ENCODE measurements at places on chromosomes 5 and 9.

DNA sequence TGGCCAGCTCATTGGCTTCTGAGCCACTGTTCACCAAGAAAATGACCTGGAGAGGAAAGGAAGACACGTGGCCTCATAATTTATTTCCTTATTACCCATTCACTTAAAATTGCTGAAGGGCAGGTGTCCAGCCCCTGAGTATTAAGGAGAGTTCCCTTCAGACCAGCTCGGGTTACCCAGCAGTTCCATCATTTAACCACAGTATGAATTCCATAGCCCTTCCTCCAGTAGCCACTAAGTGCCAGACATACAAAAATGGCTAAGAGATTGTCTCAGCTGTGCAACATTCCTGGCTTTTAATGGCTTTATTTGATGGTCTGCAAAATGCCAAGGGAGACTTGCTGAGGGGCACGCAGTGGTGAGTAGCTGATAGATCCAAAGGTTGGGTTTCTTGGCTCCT lies 12.5 kb downstream of the AGXT2 start:
- no peak for DNase-seq

DNA sequence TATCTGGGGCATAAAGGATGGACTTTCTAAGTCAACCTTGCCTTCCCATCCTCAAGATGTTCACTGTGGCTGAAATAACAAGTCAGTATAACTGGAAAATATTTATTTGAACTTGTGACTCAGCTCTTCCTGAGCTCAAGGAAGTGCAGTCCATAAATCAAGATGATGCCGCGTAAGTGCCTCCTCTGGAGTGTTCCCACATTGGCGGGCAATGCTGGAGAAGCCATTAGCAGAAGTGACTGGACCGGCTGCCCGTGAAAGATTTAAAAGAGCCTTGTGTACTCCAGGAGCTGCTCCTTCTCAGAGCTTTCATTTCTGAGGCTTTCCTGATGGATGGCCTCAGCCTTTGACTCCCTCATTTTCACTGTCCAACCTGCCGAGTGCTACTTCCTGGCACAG lies 17.4 kb downstream of the TMOD1 start:
- DNase-seq: no peak

GRCh38 chr9:2018162-2018643 lies 3.1 kb downstream of the SMARCA2 start:
- no peak for DNase-seq

DNA sequence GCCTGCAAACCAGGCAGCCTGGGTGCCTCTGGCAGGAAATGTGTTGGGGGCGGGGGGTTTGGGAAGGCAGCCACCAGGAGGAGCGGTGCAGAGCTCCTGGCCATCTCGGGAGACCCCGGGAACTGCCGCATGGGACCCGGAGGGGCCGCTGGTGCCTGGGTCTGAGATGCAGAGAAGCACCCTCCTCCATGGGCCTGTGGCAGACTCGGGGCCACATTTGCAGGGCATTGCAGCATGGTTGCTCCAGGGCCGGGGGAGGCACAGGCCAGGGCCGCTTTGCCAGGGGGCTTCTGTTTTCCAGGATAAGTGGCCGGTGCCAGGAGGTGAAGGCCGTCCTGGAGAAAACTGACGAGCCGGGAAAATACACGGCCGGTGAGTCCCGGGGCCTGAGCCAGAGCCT lies 1.7 kb downstream of the LCN1 start:
- no peak for DNase-seq

DNA sequence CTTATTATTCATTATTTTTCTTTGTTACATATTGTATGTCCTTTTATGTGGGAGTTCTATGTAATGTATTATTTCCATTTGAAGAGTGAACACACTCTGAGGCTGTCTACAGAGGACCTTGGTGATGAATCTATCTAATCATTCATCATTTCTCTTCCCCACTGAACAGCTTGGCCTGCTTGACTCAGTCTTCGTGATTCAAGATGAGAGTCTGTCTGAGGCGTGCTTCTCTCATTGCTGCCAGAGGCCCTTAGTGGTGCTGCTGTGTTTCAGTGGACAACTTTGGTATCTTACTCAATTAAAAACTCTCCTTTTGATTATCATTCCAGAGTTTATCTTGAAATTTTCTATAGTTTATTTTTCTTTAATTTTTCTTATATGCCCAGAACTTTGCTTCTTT lies 318.1 kb upstream of the DAB2 start:
- DNase-seq: no peak

DNA sequence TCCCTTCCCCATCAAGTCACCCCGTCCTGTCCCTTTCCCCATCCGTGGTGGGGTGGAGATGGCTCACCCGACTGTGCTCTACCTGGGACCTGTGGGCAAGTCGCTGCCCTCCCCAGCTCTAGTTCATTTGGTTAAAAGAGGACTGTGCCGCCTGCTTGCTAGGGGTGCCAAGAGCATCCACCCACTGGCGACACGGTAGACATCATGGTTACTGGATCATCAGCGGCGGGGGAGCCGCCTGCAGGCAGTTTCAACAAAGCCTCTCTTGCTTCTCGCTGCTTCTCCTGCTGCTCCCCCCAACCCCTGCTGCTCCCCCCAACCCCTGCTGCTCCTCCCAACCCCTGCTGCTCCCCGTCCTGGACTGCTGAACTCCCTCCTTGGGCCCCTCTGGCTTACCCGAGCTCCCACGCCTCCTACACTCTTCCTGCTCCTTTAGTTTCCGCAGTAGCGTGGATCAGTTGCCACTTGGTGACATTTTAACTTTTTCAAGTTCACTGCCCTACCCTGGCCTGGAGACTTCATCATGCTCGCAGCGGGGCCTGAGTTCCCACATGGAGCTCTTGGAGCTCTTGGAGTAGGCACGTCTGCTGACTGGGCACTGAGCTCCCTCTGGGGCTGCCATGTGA lies 22.0 kb upstream of the SCGB3A1 start:
- DNase-seq: no peak

- no peak for DNase-seq
Observed at GRCh38 chr5:93578813-93579691, 2.0 kb downstream of the NR2F1-AS1 start.

- no peak for DNase-seq
Observed at GRCh38 chr5:41763081-41763480, 107.1 kb downstream of the OXCT1 start.

GRCh38 chr5:124921694-124922093 lies 175.3 kb upstream of the ZNF608 start:
- DNase-seq: no peak

GRCh38 chr5:110338341-110339083 lies 388.0 kb downstream of the TMEM232 start:
- no peak for DNase-seq
